ENCODE measurements at places on chromosomes 7 and 10.
A peak's percentile ranks its signal among the peaks of the same experiment; 100 is the strongest.

- no peak for ATAC-seq
- no peak overlapping the region for H3K27ac ChIP-seq
- H3K36me3 ChIP-seq: no peaks in the 10 kb centered on the region
Measured at GRCh38 chr10:76563286-76563685, 1074.3 kb downstream of the KCNMA1 start.

DNA sequence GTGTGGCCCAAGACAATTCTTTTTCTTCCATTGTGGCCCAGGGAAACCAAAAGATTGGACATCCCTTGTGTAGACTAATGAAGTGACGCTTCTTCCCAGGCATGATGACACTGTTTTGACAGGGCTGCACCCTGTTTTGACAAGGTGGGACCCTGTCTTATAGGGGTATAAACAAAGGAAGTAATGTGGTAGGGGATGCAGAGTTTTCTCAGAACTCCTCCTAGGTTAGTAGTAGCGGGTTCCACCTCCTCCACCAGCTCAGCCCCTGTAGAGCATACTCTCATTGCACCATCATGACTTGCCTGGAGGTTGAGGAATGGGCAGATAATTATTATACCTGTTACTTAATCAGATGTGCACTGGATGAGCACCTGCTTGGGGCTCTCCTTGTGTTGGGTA, 123.1 kb downstream of the CCNY start:
- ATAC-seq: no peak
- H3K4me3 ChIP-seq: no peak overlapping the region
- H3K36me3 ChIP-seq: no peaks in the 10 kb centered on the region
- peaks cover 19% of the 10 kb centered on the region for H3K4me1 ChIP-seq

DNA sequence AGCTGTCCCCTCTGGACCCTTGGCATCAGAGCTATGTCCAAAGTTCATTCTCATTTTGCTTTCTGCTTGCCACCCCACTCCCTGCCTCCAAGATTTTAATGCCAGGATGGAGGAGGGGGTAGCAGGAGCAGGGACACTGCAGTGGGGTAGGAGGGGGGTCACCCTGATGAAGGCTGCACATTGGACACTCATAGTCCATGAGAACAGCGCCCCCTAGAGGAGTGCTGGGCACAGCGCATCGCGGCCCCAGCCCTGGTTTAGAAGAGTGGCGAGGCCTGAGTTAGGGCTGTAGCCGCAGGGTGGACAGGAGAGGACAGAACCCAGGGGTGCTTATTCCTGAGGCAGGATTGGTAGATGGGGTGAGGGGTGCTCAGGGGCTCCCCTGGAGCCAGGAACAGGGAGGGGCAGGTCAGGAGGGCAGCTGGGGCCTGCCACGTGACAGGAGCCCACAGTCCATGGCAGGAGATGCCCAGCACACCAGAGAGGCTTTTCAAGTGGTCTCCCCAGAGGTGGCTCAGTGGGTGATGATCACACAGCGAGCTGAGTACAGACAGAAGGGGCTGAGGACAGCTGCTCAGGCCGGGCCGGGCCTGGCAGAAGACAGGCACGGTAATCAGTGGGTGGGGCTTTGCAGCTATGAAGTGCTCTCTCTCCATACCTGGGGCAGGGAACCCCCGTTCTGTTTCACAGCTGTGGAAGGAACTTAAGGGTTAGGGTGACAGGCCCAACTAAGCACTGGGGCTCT, 71.4 kb downstream of the NEURL1 start:
- no peak overlapping the region for H3K4me3 ChIP-seq
- no peak for ATAC-seq
- H3K27me3 ChIP-seq: peaks cover 11% of the 10 kb centered on the region
- no peaks in the 10 kb centered on the region for H3K36me3 ChIP-seq
- H3K27ac ChIP-seq: no peak overlapping the region

GRCh38 chr7:108232076-108232475, 101.9 kb upstream of the LAMB4 start:
- H3K36me3 ChIP-seq: no peaks in the 10 kb centered on the region
- H3K27ac ChIP-seq: no peak overlapping the region
- H3K27me3 ChIP-seq: no peaks in the 10 kb centered on the region
- no peaks in the 10 kb centered on the region for H3K4me1 ChIP-seq
- no peak overlapping the region for H3K4me3 ChIP-seq

GRCh38 chr10:11578802-11579255, 32.6 kb downstream of the USP6NL start:
- no peak overlapping the region for H3K4me3 ChIP-seq
- no peaks in the 10 kb centered on the region for H3K27me3 ChIP-seq
- no peak for ATAC-seq
- no peak overlapping the region for H3K27ac ChIP-seq

- H3K27ac ChIP-seq: no peak overlapping the region
- no peak for ATAC-seq
- no peaks in the 10 kb centered on the region for H3K36me3 ChIP-seq
Measured at GRCh38 chr7:12911053-12911452, 223.6 kb downstream of the ARL4A start.

GRCh38 chr7:35420656-35421055, 166.8 kb upstream of the TBX20 start:
- H3K4me1 ChIP-seq: no peaks in the 10 kb centered on the region
- H3K27ac ChIP-seq: no peak overlapping the region
- H3K27me3 ChIP-seq: peaks cover 5% of the 10 kb centered on the region
- no peak for ATAC-seq
- no peaks in the 10 kb centered on the region for H3K36me3 ChIP-seq

GRCh38 chr7:5396542-5396941, 27.1 kb downstream of the TNRC18 start:
- peaks cover 85% of the 10 kb centered on the region for H3K4me1 ChIP-seq
- no peaks in the 10 kb centered on the region for H3K27me3 ChIP-seq
- ATAC-seq: peak; percentile 32
- no peaks in the 10 kb centered on the region for H3K36me3 ChIP-seq

GRCh38 chr7:134996097-134996550, 9.8 kb downstream of the AGBL3 start:
- no peaks in the 10 kb centered on the region for H3K27me3 ChIP-seq
- H3K4me3 ChIP-seq: no peak overlapping the region
- no peak for ATAC-seq
- H3K27ac ChIP-seq: peak overlapping the region; percentile 56
- no peaks in the 10 kb centered on the region for H3K36me3 ChIP-seq

DNA sequence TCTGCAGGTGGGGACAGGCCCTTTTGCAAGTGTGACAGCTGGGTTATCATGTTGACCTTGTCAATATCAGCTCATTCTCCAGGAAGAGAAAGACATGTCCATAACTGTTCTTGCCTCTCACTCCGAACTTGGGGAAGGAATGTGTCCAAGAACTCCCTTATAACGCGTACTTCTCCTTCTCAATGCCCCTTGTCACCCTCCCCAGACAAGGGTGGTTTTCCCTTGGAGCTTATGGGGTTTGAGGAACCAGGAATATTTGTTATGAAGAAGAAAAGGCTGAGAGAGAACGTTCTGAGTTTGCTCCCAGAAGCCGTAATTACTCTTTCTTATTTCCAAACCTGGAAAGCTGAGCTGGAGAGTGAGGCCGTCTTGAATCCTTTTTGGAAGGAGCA, 77.4 kb downstream of the MKI67 start:
- no peak for ATAC-seq
- H3K27ac ChIP-seq: no peak overlapping the region
- peaks cover 14% of the 10 kb centered on the region for H3K4me1 ChIP-seq
- H3K4me3 ChIP-seq: peak overlapping the region; percentile 32
- H3K36me3 ChIP-seq: peaks cover 6% of the 10 kb centered on the region
- no peaks in the 10 kb centered on the region for H3K27me3 ChIP-seq

- no peaks in the 10 kb centered on the region for H3K27me3 ChIP-seq
- ATAC-seq: peak; percentile 48
- H3K4me1 ChIP-seq: no peaks in the 10 kb centered on the region
- H3K4me3 ChIP-seq: no peak overlapping the region
- no peaks in the 10 kb centered on the region for H3K36me3 ChIP-seq
Measured at GRCh38 chr10:73956476-73957359, 41.2 kb upstream of the VCL start.

- H3K4me3 ChIP-seq: no peak overlapping the region
- no peak overlapping the region for H3K27ac ChIP-seq
- H3K4me1 ChIP-seq: no peaks in the 10 kb centered on the region
- peaks cover 6% of the 10 kb centered on the region for H3K27me3 ChIP-seq
- ATAC-seq: no peak
Measured at GRCh38 chr7:27697861-27698430, 35.3 kb upstream of the HIBADH start.
